ENCODE measurements at places on chromosomes 2 and 18.

DNA sequence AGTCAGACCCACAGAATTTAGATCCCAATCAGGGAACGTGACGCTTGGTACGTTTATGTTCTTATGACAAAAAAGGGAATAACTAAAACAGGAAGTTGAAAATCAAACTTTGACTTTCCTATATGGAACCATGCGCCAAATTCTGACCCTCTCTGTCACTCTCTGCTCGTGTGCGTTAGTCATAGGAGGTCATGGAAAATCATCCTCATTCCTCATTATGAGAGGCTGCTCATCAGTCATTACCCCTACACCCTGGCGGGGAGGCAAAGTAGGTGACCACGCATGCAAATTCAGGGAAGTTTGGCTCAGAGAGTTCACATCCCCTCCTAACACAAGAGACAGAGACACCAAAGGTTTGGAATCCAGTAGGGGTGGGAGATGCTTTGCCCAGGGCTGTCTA, 15.5 kb downstream of the IL1F10 start:
- no peak for DNase-seq

GRCh38 chr2:145592361-145592760, 1072.4 kb upstream of the ZEB2 start:
- DNase-seq, result no peak

DNA sequence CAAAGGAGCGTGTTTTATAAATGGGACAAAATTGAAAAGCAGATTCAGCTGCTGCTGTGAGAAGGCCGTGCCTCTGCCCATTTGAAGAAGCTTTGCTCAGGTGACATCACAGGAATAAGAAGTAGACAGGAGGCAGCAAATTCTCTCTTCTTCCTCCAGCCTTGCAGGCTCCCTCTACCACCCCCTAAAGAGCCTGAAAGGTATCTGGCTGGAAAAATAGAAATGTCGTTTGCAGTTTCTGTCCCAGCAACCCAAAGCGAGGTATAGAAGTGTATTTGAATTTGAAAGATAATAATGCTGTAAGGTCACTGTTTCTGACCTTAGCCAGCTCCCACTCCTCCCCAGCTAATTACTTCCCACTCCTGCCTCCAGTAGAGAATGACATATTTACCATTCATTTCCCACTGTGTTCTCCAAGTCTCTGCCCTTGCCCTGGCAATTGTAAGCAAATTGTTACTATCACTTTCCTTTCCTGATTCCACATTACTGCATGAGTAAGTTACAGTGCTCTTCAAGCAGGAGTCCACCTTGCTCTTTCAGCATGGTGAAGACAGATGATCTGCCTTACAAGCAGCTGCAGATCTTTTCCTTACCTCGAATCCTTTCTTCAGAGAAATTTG, 56.8 kb upstream of the RASGRP3 start:
- DNase-seq, result no peak

GRCh38 chr18:73352546-73352945, 484.8 kb upstream of the NETO1 start:
- no peak for DNase-seq

GRCh38 chr2:604854-605524, 72.2 kb downstream of the TMEM18 start:
- DNase-seq, result no peak

DNA sequence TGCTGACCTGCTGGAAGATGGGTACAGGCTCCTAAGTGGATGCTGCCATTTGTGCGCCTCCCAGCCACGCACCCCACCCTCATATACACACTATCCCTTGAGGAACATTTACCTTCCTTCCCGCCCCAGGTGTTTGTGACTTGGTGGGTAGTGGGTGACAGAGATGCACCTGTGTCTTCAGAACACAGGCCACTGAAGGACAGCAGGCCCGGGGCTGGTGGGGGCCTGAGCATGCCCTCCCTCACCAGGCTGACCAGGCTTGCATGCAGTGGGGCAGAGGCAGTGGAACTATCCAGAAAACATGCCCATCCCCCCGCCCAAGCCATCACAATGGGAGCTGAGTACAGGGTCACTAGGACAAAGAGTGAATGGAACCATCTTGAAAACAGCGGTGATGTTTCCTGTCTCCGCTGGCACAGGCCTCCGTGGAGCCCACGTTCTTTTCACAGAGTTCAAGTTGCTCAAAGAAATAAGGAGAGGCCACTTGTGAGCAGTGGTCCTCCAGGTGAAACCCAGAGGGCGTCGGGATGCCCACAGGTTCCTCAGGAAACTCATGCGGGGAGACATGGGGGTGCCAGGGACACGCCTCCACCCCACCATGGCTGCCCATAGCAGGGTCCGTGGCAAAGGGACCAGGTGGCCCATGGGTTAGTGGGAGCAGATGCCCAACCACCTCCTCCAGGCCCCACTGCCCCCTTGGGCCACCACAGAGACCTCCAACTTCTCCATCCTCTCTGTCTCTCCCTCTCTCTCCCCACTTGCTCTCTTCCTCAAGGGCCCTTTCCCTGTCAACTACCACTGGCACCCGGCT, 90.9 kb downstream of the MALT1 start:
- DNase-seq, result no peak

- no peak for DNase-seq
These were observed 11.8 kb downstream of the TPGS2 start for GRCh38 chr18:36817039-36817438.

DNA sequence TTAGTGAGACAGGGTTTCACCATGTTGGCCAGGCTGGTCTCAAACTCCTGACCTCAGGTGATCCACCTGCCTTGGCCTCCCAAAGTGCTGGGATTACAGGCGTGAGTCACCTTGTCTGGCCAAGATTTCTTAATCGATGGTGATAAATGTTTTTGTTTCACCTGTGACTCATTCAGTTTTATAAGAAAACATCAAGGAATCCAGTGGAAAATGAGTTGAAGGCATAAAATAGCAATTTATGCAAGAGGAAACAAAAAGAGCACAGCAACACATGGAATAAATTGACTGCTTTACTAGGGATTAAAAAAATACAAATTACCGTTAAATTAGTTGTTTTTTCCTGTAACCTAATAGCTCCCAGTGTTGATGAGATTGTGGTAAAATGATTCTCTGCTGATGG, 80.2 kb downstream of the CDK15 start:
- DNase-seq, result no peak

DNA sequence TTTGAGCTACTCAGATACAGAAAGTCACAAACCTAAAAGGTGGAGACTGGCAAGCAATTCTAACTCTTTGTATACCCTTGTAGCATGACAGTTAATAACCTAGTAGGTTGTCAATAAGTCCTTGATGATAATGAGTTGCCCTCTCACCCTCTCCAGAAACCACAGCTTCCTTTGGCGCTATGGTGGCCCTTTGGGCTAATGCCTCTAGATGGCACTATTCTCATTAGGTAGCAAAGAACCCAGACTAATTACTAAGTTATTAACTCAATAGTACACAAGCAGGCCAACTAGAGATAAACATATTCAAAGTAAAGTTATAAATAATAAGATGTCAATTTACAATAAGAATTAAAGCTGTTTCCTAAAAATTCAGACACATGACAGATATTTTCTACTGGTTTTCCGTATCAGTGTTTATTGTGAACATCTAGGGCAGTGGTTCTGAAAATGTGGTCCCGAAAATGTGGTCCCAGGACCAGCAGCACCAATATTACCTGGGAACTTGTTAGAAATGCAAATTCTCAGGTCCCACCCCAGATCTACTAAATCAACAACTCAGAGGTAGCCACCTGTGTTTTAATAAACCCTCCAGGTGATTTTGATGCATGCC, 41.1 kb downstream of the LDAH start:
- no peak for DNase-seq

DNA sequence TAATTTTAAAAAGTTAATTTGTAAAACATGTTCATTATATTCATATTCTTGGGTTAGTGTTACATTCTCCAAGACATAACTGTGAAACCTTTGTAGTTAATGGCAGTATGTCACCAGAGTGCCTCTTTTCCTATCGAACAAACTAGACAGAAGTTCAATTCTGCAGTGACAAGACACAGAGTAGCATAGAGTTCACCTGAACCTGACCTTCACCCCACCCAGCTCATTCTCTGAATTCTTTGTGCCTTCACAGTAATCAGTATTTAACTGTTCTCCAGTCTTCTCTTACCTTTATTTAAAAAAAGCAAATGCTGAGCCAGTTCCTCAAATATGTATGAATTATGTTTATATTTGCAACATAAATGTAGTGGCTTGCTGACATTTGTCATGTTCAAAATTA, 52.9 kb upstream of the CHMP1B start:
- no peak for DNase-seq

GRCh38 chr2:53994818-53995808, 24.3 kb upstream of the PSME4 start:
- DNase-seq, result no peak

- no peak for DNase-seq
These were observed 123.6 kb downstream of the PLB1 start for GRCh38 chr2:28619213-28620196.

- no peak for DNase-seq
These were observed 578.6 kb upstream of the RAB6C start for GRCh38 chr2:129400826-129401225.

- DNase-seq, result no peak
These were observed 221.0 kb downstream of the MTX2 start for GRCh38 chr2:176490061-176490861.

DNA sequence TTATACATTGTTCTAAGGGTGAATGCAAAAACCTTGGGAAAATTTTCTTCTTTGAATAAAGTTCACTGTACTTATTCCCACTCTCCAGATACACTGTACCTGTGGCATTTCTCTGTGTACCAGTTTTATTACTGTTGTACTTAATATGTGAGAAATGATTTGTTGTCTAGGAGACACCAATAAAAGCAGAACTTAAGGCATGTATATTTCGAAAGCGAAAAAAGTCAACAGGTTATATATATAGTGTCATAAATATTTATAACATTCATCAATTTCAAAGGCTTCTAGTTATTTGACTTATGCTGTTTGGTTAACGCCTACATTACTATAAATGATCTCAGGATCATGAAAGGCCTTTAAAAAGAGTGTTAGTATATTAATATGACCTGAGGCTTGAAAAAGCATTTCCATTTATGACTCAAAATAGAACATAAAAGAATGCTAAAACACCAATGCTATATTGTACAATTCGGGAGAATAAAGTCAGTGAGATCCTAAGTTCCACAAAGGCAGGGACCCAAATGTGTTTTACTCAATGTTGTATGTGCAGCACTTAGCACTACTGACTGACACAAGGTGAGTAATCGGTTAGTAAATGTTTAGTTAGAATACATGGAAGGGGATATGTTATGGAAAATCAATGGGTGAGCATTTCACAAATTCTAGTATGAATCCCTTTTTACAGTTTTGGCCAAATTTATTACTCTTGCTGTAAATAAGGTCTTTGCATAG, 32.2 kb upstream of the HNRNPA3 start:
- no peak for DNase-seq

GRCh38 chr2:63124218-63124617, 73.6 kb downstream of the OTX1 start:
- DNase-seq, result no peak
